Activated gamma-delta T cell treated with anti-CD3 and anti-CD28 coated beads, Interleukin-2, amount 50 U/mL, for 16 hours (primary cell): ENCODE measurements at places on chromosomes 6 and 20.

DNA sequence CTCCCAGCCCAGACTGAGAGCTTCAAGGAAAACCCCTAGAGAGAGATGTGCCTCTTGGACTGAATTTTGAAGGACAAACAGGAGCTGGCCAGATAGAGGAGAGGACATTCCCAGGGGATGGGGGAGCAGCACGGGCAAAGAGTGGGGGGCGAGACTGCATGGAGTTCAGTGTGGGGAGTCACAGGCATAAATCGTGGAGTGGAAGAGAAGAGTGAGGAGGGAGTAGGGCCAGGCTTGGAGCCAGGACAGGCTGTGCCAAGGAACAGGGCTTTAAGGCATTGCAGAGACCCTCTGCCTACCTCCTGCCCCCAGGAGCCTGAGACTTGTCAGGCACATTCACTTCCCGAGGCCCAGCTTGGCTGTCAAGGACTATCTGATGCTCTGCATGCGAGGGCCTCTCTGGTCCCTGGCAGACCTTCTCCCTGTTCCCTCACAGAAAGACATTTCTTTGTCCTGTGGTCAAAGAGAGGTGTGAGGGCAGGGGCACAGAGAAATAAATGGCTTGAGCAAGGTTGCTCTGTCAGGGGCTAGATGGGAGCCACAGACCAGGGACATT lies 5.2 kb upstream of the SLC22A7 start:
- DNase-seq, result no peak

DNA sequence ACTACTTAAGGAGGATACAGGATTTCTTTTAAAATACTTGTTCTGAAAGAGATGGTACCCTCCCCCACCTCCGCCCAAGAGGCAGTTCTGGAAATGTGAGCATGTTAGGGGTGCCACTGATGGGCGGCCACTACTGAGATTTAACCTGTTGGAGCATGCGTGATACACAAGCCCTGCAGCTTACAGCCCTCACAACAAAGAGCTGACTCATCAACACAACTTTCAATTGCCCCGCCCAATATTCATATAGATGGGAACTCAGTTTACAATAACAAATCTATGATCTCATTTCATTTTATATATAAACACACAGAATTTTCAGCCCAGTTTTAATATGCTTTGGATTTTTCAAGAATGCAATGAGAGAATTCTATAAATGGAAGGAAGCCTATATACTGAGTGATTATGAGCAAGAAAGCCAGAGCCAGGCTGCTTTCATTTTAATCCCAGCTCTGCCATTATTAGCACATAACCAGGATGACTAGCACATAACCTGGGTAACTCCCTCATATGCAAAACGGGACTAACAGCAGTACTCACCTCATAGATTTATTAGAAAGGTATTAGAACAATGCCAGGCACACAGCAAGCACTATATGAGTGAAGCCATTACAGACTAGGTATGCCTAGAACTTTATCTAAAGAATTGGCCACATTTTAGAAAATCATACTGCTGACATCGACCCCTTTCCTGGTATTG lies 45.6 kb upstream of the IPCEF1 start:
- no peak for DNase-seq

- no peak for DNase-seq
Observed at GRCh38 chr6:41161380-41161779, 1.5 kb downstream of the TREM2 start.

- no peak for DNase-seq
Observed at GRCh38 chr20:38776363-38776762, 28.1 kb downstream of the ACTR5 start.

DNA sequence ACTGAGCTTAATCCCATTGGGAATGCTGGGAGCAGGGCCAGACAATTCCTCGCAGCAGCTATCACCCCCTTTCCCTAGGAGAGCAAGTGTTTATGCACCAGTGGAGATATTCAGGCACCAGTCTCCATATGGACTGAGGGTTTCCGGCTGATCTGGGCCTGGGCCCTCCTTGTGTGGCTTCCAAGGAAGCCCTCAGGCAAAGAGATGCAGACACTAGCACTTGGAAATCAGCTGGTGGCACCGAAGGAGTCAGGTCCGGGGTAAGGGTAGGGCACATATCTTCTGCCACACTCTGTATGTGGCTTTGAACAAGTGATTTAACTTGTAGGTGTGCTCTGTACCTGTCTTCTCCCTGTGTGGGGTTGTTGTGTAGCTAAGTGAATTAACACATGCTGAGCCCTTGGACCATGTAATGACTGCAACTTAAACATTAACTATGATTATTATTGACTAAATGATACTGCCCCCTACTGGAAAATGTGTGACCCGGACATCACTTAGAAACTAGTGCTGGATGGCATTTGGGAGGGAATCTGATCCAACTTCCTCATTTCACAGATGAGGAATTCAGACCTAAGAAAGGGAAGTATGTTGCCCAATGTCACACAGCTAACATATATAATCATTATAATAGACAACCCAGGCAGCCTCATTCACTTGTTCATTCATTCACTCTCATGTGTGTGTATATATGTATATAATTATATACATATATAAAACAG lies 19.3 kb upstream of the WFDC2 start:
- no peak for DNase-seq

DNA sequence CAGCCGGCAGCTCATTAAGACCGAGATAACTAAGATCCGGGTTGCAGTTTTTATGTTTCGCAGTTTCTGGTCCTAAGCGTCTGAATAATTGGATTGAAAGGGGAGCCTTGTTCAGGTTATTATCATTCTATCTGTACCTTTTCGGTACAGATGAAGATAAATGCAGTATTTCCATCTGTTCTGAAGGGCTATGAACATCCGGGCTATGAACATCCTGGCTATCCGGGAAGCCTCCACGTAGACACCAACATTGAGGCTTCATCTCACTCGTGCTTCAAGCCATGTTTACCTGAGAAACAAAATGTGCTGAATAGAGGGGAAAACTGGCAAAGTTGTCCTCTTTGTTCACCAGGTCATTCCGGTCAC lies 399 bp upstream of the REPS1 start:
- peak; percentile 7 for DNase-seq

DNA sequence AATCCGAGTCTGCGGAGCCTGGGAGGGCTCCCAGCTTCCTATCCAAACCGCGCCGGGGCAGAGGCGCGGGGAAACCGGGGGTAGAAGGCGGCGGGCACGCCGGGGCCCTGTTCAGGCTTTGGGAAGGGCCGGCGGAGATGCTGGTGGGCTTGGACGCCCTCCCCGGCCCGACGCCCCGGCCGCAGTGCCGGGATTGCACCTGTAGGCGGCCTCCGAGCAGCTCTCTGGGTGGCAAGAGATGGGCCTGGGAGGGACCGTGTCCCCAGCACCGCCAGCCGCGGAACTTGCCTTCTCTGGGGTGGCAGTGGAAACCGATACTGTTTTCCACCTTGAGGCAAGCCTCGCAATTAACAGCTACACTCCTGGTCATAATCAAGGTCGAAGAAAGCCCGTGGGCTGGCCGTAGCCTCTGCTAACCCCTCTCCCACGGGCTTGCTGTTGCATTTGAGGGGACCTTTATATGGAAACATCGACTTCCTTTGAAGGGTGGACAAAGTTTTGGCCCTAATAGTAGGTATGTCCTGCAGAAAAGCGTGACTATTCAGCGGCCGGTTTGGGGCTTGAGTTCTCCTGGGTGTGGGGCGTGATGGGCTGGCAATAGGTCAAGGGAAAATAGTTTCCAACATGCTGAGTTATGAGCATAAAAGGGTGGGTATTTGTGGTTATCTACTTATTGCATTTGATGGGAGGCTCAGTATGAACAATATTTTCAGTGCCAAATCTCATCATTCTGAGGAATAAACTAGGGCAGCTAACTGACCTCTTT lies 1.1 kb upstream of the JAG1 start:
- no peak for DNase-seq

GRCh38 chr6:81655696-81656095 lies 96.8 kb downstream of the TENT5A start:
- DNase-seq, result no peak

- no peak for DNase-seq
Observed at GRCh38 chr20:5364136-5364821, 47.5 kb upstream of the PROKR2 start.

DNA sequence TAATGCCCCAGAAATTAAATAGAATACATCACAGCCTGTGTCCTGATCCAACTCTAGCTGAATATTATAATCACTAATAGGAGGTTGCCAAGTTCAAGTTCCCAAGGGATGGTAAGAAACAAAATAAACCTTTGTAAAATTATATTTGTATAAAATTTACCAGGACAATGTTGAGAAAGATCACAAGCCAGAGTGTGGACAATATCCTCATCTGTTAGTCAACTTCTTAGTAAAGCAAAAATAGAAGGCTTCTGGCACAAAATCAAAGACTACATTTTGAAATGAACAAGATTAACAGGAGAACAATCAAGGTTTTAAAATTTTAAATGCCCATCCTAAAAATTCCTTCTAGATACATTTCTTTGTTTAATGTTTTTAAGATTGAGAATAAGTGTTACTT lies 290.4 kb upstream of the HSF2 start:
- DNase-seq, result no peak

DNA sequence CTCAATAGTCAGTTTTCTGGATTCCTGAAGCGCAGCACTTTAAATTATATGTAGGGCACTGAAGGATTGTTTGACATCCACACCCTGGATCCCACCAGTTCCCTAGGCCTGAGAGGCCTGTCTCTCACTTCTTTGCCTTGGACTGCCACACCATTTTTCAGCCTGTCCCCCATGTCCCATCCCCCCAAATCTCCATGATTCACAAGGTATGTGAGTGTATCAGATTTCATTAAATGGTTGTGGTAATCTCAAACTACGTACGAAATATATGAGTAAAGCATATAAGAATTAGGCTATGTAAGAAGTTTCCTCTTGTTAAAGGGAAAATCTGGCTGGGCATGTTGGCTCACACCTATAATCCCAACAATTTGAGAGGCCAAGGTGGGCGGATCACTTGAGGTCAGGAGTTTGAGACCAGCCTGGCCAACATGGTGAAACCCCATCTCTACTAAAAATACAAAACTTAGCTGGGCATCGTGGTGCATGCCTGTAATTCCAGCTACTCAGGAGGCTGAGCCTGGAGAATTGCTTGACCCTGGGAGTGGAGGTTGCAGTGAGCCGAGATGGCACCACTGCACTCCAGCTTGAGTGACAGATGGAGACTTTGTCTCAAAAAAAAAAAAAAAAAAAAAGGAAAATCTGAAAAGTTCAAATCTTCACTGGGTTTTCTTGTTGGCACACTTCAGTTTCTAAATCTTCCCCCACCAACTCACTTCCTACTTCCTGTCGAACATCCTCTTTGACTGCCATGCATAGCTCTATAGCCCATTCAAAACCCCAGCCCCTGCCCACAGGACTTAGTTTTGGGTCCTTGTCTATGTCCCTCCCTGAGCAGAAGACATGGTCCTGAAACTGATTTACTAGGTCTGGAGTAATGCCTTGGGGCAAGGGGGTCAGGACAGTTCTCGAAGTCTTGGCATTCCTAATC lies 97.3 kb upstream of the SHLD1 start:
- DNase-seq, result no peak

- DNase-seq, result no peak
Observed at GRCh38 chr20:15310361-15310760, 972.9 kb upstream of the FLRT3 start.

GRCh38 chr6:88157106-88157505 lies 9.0 kb downstream of the CNR1 start:
- no peak for DNase-seq

- DNase-seq, result no peak
Observed at GRCh38 chr6:113903666-113904330, 46.7 kb downstream of the MARCKS start.

- DNase-seq, result no peak
Observed at GRCh38 chr6:136051140-136051775, 198.9 kb downstream of the MTFR2 start.

- peak; percentile 14 for DNase-seq
Observed at GRCh38 chr6:38871741-38872568, 156.8 kb downstream of the DNAH8 start.

- no peak for DNase-seq
Observed at GRCh38 chr6:140909156-140909555, 1223.6 kb upstream of the GJE1 start.

- DNase-seq, result no peak
Observed at GRCh38 chr6:33926451-33926850, 122.6 kb upstream of the MLN start.

- no peak for DNase-seq
Observed at GRCh38 chr20:35009665-35010328, 54.1 kb downstream of the MYH7B start.

GRCh38 chr6:15508441-15508871 lies 154.4 kb downstream of the DTNBP1 start:
- DNase-seq, result no peak

DNA sequence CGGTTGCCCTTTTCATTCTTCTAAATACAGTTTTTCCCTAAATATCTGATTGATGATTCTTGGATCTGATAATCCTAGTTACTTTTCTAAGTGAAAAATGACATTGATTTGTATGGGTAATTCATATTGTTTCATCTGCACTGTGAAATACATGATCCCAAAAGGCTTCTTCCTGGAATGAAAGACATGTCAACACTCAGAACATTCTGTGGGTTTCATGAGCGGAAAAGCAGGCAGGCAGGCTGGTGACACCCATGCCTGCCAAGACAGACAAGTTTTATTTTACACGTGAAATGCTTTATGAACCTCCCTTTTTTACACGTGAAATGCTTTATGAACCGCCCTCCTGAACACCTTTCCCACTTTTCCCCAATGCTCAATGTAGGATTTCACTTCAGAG lies 105.0 kb downstream of the PRKN start:
- no peak for DNase-seq

- DNase-seq, result no peak
Observed at GRCh38 chr6:159981071-159981402, 12.2 kb downstream of the IGF2R start.

DNA sequence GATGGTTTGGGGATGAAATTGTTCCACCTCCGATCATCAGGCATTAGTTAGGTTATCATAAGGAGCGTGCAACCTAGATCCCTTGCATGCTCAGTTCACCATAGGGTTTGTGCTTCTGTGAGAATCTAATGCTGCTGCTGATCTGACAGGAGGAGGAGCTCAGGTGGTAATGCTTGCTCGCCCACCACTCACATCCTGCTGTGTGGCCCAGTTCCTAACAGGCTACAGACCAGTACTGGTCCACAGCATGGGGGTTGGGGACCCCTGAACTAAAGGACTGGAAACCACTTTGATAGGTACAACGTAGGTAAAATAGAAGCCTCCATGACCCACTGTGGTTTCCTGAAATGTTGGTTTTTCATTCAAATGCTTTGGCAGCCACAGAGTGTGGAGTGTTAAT lies 109.3 kb upstream of the PROKR2 start:
- no peak for DNase-seq

GRCh38 chr6:30769088-30769852 lies 24.9 kb upstream of the IER3 start:
- peak; percentile 67 for DNase-seq

DNA sequence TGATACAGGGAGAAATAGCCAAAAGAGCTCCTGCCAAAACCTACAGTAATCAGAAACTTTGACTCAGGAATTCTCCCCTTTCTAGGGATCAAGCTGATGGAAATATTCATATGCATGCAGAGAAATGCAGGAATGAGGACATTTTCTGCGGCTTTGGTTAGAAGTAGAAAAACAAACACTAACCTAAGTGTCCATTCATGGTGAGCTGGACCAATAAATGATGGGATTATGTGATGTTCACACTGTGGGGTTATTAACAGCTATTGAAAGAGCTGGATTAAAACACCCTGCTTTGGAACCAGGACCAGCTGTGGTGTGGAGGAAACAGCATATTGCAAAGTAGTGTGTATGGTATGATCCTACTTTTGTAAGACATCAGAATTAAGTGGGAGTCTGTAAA lies 143.1 kb downstream of the SYCP2 start:
- DNase-seq, result no peak

GRCh38 chr6:72522735-72523141 lies 99.1 kb upstream of the KCNQ5 start:
- no peak for DNase-seq

- DNase-seq, result no peak
Observed at GRCh38 chr6:96624957-96625356, 62.0 kb downstream of the FHL5 start.

- DNase-seq, result no peak
Observed at GRCh38 chr20:22999756-23000155, 35.4 kb upstream of the SSTR4 start.
